Esophagus (tissue), 2 donors: ENCODE measurements at places on chromosomes 2 and 18. TPM values are rescaled to one million over a fixed set of nuclear protein-coding genes. Genes with fewer than 3 reads are reported as not detected.

ANO7 gene
- polyA plus RNA-seq: 0.21 TPM

FAM237A gene
- polyA plus RNA-seq: not detected

ANKRD53 gene
- polyA plus RNA-seq: 1.0 TPM

FAP gene
- 0.95 TPM for polyA plus RNA-seq

PCARE gene
- polyA plus RNA-seq: 0.22 TPM

CAVIN2 gene
- polyA plus RNA-seq: 6.5 TPM

ERBB4 gene
- polyA plus RNA-seq: 0.06 TPM

FAM161A gene
- 1.1 TPM for polyA plus RNA-seq

SLC9A4 gene
- 1.8 TPM for polyA plus RNA-seq

PMAIP1 gene
- 7.4 TPM for polyA plus RNA-seq

BCL11A gene
- polyA plus RNA-seq: 25.5 TPM

CD8B2 gene
- polyA plus RNA-seq: 0.10 TPM

COPS9 gene
- polyA plus RNA-seq: 240 TPM

AFF3 gene
- polyA plus RNA-seq: 1.0 TPM

HRH4 gene
- polyA plus RNA-seq: not detected

C1GALT1C1L gene
- polyA plus RNA-seq: 0.26 TPM

CYRIA gene
- 0.47 TPM for polyA plus RNA-seq

DIPK1C gene
- not detected for polyA plus RNA-seq

SERPINB10 gene
- 0.06 TPM for polyA plus RNA-seq

DHRS9 gene
- 9.2 TPM for polyA plus RNA-seq

ST6GAL2 gene
- 1.1 TPM for polyA plus RNA-seq

GAREM2 gene
- polyA plus RNA-seq: 0.64 TPM

GKN2 gene
- polyA plus RNA-seq: not detected

MERTK gene
- polyA plus RNA-seq: 2.9 TPM

VSNL1 gene
- polyA plus RNA-seq: 47.2 TPM

TRABD2A gene
- polyA plus RNA-seq: 0.08 TPM

AMER3 gene
- polyA plus RNA-seq: not detected
